Right renal pelvis (tissue), 4 donors: ENCODE measurements at places on chromosomes 5 and 9. TPM values are rescaled to one million over a fixed set of nuclear protein-coding genes. Genes with fewer than 3 reads are reported as not detected.

- no peak for DNase-seq
Measured at GRCh38 chr5:36369219-36369690, 67.6 kb upstream of the RANBP3L start.

Gene TAF1L
- polyA plus RNA-seq = 0.07 TPM

DNA sequence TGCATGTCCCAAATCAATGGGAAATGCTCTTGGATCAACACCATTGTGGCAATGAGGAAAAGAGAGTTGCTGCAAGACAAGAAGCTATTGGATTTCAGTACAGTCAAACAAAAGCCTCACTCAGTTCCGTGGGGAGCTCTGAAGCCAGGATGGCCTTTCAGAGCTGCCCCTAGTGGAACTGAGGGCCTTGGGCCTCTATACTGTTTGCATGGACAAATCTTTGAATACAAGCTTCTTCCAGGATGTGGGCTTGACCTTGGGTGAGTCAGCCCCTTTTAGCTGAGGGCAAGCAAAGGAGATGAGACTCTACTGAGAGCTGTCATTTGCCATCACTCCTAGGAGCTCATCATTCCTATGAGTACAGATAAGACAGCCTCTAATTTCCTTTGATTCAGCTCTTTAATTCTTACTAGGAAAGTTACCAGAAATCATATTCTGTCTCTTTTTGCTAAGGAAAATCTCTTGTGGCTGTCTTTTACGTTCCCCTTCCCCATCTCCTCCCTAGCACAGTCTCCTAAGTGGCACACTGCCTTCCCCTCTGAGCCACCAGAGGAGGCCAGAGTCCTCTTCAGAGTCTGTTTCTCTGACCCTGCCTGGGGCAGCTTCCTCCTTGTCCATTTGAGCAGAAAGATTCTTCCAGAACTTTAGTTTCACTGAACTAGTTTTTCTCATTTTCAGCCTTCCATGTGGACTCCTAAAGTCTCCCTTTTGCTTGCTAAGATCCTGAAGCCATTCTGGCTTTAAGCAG, 168.8 kb upstream of the POC5 start:
- no peak for DNase-seq

Gene FOXE1
- not detected for polyA plus RNA-seq

DNA sequence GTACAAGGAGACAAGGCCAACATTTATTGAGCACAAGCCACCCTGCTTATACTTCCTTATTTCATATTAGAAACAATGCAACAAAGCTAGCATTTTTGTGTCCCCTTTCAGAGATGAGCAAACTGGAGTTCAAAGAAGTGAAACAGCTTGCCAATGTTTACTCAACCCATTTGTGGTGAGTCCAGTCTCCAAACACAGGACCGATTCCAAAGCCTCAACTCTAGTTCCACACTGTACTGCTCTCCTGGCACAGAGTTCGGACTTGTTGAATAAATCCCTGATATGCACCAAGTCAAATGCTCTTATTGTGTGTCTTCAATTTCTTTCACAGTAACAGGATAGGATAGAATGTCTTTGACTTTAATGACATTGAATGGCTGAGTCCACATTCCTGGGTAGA, 604.8 kb upstream of the BRINP1 start:
- DNase-seq = no peak

DNA sequence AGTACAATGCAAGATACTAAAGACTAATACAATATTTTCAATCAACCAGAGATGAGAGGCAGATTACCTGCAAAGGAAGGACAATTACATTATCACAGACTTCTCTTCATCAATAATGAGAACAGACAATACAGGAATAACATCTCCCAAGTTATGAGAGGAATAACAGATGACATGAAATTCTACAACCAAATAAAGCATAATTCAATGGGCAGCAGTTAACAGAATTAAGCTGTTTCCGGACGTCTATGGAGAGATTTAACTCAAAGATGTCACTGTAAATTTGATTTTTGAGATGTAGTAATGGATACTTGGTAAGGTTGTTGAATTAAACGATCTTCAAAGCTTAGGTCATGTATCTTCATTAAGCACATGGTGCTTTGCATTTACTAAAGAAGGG, 19.8 kb upstream of the PARP8 start:
- no peak for DNase-seq

- no peak for DNase-seq
Measured at GRCh38 chr9:12785260-12785770, 10.5 kb downstream of the LURAP1L start.

Gene DDX46
- 77.7 TPM for polyA plus RNA-seq

GRCh38 chr5:150190503-150190979, 679 bp downstream of the SLC6A7 start:
- DNase-seq = no peak

GRCh38 chr5:35228310-35228709, 2.0 kb downstream of the PRLR start:
- DNase-seq = no peak

Gene SCAMP1
- polyA plus RNA-seq = 63.9 TPM

DNA sequence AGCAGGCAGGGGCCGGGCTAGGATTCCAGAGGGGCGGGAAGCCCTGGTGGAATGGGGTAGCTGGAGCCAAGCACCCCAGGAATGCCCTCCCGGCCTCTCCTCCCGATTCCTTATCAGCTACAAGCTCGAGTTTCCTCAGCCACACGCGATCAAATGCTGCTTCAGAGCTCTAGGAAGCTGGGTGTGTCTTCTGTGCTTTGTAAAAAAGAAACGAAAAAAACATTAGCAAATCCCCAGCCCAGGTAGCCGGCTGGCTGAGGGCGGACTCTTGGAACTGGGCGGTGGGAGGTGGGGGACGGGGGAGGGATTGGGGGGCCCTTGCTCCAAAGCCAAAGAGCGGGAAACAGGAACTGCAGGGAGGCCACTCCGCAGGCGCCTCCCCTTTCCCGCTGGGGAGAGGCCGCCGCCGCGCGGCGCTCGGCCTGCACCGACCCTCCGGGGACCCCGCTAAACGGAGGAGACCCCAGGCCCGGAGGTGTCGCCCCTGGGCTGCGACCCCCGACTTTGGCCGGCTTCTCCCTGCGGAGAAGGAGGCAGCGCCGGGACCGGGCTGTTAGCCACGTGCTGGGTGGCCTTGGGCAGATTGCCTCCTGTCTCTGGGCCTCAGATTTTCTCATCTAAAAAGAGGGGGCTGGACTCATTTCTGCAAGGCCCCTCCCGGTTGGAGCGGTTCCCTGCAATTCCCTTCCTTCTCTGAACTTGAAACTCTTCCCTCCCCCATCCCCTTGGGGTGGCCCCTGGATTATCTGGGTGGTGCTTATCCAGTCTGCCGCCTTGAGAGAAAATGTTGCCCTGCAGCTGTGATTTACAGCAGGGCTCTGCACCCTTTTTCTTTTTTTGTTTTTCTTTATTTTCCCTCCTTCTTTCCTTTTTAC, 40.9 kb upstream of the FABP6 start:
- no peak for DNase-seq

GRCh38 chr5:107864793-107865192, 194.1 kb upstream of the EFNA5 start:
- no peak for DNase-seq

Gene SPATA31D4
- not detected for polyA plus RNA-seq

DNA sequence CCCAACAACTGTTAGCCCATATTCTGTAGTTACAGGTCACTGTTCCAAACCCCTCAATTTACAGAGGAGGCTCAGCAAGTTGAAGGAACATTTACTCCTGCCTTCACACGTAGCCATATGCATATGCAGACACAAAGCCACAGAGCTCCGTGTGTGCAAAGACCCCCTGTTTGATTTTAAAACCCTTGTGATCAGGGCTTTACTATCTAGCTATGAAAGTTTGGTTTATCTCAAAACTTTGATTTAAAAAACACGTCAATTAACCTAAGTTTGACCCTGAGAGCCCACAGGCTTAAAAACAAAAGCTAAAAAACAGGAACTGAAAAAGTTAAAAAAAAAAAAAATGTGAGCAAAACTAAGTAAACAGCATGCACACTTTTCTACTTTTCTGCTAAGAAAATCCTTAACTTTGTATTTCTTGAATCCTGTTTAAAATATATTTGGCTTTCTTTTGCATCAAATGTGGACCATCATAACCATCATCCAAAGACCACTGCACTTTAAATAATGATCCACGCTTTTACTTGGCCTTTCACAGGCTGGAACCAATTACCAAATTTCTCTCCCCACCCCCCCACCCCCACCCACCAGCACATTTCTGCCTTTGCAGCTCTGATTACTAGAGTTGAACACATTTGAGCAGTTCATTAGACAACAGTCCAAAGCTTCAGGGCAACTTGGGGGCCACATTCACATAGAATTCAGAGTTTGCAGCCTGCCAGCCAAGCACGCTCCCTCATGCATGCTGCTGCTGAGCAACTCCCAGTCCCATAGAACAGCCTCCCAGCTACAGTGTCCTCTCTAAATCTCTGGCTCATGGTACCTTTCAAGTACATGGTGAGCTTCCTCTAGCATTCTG, 128.8 kb upstream of the MAP3K1 start:
- DNase-seq = no peak

DNA sequence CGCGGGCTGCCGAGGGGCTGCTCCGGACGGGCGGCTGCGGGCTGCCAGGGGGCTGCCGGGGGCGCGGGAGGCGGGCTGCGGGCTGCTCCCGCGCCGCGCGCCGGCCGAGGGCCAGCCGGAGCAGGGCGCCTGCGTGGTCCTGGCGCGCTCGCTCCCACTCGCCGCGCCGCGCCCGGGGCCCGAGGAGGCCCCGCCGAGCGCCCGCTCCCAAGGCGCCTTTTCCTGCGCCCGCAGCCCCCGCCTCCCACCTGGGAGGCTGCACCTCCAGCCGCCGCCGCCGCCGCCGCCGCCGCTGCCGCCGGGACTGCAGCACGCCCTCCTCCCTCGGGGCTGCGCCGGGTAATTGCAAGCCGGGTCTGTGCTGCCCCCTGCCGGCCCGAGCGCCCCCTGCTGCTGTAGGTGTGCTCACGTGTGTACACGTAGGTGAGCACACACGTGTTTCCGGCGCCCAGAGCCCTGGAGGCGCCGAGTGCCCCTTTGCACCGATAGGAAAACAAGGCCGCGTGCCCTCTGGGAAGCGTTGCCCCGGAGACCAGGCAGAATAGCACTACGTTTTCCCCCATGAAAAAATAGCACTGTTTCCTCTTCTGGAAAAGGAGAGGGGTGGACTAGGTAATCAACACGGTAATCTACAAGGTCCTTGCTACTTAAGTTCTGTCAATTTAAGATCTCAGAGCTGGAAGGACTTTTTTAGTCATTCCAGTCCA, at the start of gene EPB41L4B:
EPB41L4B (minus strand) TSS at position 318 of the 707 bp plus-strand sequence. CDS start 613 bp downstream, outside the sequence.
- DNase-seq = peak; percentile 77

DNA sequence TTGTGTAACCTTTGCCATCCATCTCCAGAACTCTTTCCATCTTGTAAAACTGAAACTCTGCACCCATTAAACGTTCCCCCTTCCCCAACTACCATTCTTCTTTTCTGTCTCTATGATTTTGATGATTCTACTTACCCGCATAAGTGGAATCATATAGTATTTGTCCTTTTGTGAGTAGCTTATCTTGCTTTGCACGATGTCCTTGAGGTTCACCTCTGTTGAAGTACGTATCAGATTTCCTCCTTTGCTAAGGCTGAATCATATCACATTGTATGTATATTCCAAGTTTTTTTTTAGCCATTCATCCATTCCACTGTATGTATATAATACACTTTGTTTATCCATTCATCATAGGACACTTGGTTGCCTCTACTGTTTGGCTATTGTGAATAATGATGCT, 2.9 kb upstream of the RNF130 start:
- DNase-seq = no peak

Gene ADAMTS12
- polyA plus RNA-seq = 16.2 TPM

DNA sequence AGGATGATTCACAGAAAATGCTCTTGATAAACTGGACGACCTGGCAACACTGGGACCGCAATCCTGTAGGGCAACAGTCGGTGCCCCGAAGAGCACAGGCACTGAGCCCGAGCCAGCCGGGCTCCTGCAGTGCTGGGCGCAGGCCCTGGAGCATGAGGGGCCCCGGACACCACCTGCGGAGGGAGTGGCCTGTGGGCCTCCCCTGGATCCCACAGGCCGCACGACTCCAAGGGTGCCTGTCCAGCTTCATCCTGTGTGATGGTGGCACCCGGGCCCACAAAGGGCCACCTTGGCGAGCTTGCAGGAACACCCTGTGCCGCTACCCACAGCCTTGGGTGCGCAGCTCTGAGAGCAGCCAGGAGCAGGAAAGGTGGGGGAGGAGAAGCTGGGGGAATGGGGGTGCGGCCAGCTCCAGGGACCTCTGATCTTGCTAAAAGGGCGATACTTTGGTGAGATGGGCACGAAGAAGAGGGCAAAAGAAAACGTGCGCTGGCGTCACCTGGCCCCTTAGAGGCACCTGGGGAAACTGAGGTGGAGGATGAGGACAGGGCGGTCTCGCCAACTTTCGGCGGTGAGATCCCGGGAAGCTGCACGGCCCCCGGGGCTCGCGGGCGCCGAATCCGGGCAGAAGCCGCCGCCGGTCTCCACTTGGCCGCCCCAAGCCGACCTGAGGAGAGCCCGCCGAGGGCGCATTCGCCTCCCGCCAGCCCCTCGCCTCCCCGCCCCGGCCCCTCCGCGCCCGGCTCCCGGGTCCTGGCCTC, 722 bp downstream of the TBC1D9B start:
- no peak for DNase-seq

Gene FSTL4
- 0.74 TPM for polyA plus RNA-seq

DNA sequence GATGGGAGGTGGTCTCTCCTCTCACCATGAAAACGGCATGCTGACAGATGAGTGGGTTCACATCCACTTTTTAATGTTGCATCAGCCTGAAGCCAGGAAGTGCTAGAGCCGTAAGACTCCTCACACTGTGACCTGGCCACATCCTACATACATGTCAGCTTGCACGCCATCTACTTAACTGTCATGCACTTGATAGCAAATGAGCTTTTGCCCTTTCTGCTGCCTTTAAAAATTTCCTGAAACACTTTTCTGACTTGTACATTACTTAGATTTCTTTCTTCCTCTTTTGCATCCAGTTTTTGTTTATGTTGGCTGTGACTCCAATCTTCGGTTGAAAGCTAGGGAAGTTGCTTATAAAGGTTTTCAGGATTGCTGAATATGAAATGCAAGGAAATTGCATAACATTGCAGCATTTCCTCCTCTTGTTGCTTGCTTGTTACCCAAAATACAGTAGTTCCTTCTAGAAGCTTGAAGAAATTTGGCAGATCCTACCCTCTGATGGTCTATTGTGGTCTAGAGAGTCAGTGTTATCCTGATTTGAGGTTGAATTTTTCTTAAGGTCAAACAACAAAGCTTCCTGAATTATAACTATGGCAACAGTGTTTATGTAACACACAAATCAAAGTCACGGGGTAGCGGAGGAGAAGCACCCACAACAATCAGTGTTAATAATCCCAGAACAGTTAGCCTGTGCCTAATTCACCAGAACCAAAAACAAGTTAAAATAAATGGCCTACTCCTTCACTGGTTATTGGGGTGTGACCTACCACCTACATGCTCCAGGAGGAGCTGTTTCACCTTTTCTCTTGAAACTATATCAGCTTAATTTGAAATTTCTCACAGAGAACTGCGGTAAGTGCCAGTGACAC, 232.5 kb downstream of the ARHGAP26 start:
- DNase-seq = no peak
